Activated CD4-positive, alpha-beta T cell treated with anti-CD3 and anti-CD28 coated beads for 48 hours (primary cell): ENCODE measurements at places on chromosomes 1 and 21.

DNA sequence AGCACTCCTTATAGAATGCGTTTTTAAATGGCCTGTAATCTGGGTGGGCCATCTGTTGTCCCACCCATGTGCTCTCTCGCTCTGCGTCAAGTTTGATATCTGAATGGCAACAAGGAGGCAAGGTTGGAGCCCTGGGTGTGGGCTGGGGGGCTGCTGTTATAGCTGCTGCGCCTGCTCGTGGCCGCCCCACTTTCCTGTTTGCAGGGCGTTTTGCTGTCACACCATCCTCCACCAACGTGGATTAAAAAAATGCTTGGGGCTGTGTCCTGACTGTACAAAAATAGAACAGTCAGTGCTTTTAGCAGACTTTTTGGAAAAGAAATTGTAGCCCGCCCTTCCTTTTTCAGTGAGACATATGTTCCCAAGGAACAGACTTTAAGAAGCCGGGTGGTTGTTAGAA lies 25.4 kb downstream of the UMODL1 start:
- DNase-seq, result no peak

DNA sequence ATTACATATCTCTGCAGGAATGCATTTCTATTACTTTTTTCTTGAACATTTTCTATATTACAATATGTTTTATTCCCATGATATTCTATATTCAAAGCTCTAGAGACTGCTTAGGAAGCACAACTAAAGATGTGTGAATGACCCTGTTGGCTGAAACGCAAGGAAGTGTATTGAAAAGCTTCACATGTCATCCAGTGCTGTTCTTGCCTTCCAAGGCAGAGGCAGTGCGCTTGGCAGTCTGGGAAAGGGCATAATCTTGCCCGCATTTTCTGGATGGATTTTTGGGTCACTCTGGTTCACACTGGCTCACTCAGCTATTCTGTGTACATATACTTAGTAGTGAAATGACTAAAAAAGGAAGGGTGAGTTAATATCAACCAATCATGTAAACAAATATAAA lies 262.4 kb downstream of the PTPRC start:
- no peak for DNase-seq

GRCh38 chr1:1326075-1326605 lies 1.5 kb downstream of the CPTP start:
- no peak for DNase-seq

DNA sequence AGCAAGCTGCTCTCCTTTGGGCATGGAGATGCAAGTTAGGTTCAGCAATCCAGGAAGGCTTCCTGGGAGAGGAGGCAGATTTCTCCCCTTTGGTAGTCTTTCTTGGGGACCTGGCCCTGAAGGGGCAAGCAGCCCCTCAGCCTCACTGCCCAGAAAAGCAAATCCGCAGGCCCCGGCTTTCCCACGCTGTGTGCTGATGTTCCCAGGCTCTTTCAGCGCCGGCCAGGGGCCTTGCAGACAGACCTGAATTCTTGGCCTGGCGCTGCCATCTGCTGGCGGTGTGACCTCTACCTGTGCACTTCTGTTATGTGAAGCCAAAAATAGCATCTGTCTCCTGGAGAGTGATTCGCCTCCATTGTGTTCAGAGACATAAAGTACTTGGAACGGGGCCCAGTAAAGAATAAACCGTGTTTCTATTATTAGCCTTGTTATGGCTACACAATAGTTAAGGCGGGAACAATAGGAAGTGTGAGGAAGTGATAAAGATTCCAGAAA lies 64.8 kb downstream of the ALPL start:
- DNase-seq, result peak; percentile 57

GRCh38 chr1:10019561-10019960 lies 13.2 kb upstream of the UBE4B start:
- no peak for DNase-seq

DNA sequence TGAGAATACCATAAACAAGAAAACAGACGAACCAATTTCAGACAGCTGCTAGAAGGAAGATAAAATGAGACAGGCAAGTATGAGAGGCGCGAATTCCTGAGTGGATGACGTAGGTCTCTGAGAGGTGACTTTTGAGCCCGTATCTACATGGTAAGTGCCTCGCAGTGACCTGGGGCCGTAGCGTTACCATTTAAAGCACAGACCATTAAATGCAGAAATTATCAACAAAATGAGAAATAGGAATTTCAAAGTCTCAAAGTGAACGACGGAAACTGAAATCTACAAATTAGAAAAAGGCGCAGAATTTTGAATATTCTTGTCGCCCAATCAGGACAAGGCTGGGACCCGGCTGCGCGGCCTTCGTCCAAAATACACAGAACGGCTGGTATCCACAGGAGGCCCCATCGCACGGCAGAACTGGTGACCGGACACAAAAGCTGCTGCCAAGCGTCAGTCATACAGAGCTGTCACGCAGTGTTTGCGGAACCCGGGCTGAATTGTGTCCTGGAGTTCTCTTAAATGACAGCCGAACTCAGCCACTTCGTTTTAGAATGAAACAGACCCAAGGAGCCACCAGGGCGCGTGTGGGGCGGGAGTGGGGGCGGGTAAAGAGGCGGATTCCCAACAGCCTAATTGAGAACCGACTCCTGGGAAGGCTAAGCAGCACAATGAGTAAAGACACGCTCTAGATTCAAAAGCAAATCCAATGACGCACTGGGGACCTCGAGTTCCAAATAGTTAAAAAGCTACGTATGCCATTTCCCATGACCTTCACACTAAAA lies 13.8 kb upstream of the BOLA1 start:
- peak; percentile 86 for DNase-seq
